ENCODE measurements at places on chromosomes 3 and 15.

- no peak for DNase-seq
Observed at GRCh38 chr3:58217209-58217811, 6.5 kb upstream of the DNASE1L3 start.

DNA sequence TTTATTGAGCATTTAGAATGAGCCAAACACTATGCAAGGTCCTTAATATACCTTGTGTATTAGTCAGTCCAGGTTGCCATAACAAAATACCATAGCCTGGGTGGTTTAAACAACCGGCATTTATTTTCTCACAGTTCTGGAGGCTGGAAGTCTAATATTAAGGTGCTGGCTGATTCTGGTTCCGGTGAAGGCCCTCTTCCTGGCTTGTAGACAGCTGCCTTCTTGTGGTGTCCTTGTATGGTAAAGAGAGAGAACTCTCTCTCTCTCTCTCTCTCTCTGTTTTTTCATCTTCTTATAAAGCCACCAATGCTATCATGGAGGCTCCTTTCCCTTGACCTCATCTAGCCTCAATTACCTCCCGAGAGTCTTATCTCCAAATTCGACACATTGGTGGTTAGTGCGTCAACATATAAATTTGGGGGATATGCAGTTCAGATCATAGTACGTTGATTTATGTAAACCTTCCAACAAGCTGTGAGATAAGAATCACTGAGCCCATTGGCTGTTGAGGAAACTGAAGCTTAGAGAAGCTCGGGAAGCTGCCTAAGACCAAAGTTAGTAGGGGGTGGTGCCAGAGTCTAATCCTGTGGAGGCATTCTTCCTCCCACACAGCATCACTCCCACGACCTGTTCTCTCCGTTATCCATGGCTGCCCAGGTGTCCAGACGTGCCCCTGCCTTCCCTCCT is 298.0 kb upstream of the PROK2 start:
- no peak for DNase-seq

- no peak for DNase-seq
Observed at GRCh38 chr3:70519026-70519425, 206.6 kb upstream of the MDFIC2 start.

GRCh38 chr3:122942937-122943827 is 84.4 kb downstream of the SEMA5B start:
- peak; percentile 64 for DNase-seq

DNA sequence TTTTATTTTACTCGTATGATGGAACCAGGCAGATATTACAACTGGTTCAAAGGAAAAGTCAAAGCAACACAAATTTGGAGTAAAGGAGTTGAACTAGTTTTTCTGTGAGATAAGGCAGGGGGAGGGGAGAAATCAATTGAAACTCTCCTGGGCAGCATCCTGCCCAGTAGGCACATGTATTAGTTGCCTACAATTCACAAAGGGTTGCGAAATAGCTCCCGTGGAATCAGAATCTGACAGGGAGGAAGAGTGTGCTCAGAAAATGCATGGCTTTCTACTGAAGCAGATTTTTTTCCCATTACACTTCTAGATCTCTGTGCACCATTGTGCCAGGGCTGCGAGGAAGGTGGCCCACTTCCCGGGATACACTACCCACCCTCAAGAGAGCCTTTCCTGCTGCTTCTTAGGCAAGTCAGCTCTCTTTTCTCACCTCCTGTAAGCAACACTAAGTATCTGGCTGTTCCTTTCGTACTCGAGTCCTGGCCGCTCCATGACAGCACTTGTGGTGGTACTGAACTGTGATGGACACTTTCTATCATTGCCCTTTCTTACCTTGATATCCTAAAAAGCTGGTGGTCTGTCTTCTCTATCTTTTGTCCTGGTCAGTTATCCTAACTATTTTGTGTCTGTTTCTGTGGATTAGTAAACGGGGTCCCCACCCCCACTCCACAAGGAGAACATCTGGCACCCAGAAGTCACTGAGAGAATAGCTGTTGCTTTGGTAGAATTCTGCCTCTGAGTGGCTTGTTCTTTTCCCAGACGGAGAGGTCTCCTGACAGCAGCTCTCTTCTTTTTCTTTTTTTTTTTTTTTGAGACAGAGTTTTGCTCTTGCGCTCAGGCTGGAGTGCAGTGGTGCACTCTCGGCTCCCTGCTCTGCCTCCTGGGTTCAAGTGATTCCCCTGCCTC is 74.8 kb downstream of the RPL39L start:
- no peak for DNase-seq

DNA sequence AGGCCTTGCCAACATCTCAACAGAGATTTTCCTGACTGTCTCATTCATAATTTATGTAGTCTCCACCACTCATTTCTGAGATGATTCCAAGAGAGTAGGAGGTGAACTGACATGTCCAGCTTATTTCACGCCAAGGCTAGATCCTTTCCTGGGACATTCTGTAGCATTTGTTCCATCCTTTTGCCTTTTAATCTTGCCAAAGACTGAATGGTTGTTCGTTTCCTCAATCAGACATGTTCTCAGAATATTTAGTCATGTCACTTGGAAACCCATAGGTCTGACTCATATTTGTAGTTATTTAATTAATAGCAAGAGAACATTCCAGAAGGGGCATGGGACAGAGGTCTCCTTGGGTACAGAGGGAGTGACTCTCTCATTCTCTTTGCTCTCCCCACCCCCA is 80.9 kb downstream of the DHX36 start:
- DNase-seq: no peak

- no peak for DNase-seq
Observed at GRCh38 chr15:52559022-52559421, 9.8 kb downstream of the ARPP19 start.

- peak; percentile 52 for DNase-seq
Observed at GRCh38 chr3:127754411-127755304, 67.7 kb downstream of the MGLL start.

DNA sequence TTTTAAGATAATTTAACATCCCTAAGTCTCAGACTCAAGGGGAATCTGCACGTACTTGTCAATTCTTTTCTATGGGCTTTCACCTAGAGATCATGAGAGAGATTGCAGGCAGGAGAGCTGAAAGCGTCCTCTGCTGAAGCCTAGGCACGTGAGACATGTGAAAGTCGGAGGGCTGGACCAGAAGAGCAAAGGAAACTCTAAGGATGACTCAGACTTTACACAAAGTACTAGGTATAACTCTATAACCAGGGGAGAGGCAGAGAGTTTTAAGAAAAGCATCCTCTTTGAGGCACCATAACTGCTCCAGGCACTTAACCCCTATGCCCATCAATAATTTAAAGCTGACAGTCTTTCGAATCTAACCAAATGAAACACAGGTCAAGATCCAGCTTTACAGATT is 436.6 kb downstream of the VGLL3 start:
- DNase-seq: no peak

DNA sequence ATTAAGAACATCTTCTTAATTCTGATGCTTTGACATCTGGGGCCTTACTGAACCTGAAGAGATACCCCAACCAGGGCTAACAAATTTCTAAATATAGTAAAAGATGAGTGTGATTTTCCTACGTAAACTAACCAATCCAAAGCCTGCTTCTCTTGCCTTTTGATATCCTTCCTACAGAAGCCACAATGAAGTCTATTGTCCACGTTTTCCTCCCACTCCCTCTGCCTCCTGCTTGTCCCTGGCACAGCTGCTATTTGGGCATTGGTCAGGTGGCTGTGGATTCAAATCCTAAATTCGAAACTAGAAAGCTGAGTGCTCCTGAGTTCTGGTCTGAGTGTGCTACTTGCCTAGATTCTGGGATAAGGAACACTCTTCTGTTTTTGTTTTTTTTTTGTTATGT is 17.4 kb upstream of the MKRN3 start:
- DNase-seq: no peak

DNA sequence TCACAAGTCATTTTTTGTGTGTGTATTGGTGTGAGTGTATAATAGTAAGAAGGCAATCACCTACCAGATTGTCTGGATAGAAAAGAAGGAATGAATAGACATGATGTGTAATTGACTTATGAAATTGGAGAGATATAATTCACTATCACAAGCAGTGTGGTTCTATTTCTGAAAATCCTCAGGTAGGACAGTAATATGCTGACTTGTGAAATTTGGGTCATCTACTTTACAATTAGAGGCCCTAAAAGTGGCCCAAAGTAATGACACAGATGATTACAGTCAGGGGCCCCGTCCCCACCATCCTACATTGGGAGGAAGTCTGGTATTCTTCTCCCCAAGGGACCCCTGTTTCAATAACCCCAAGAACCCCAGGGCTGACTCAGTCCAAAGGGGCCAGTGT is 73.6 kb upstream of the SELENOK start:
- no peak for DNase-seq

- DNase-seq: no peak
Observed at GRCh38 chr3:34808287-34808686, 831.0 kb upstream of the ARPP21 start.

DNA sequence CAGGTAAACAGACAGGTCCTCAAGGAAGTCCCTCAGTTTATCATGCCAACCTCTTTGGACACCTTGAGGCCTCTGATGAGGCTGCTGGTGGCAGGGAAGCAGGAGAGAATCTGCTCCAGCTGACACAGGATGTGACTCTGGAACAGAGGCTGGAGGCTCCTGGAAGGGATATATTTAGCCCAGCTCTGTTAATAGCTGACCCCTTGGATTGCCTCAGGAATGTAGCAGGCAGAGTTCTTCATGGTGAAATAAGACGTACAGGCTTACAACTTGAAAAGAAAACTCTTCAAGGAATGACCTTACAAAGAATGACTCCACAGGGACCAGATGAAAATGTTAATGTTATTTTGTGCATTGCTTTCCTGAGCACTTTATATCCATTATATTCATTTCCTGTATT is 90.5 kb downstream of the AQP9 start:
- DNase-seq: no peak

GRCh38 chr3:69292959-69293574 is 92.8 kb downstream of the FRMD4B start:
- no peak for DNase-seq

- DNase-seq: peak; percentile 51
Observed at GRCh38 chr3:72288955-72289691, 504.2 kb upstream of the PROK2 start.

- no peak for DNase-seq
Observed at GRCh38 chr3:112638327-112639020, 2.5 kb downstream of the CCDC80 start.

GRCh38 chr15:70327856-70328678 is 230.3 kb upstream of the TLE3 start:
- DNase-seq: no peak

DNA sequence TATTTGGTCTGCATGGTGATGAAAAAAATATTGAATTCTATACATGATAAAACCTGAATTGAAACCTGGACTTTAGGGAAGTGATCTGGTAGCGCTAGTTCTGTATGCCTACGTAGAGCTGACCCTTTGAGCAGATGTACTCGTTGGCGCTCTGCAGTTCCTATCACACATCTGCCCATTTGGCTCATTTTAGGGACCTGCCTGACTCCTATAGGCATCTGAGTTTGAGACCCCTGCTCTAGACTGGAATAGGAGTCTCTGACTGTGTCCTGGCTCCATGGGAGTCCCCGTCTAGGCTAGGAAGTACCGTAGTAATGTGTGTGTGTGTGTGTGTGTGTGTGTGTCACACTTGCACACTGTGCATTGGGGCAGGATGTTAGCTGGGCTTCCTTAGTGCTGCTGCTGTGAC is 21.2 kb downstream of the STARD5 start:
- no peak for DNase-seq

DNA sequence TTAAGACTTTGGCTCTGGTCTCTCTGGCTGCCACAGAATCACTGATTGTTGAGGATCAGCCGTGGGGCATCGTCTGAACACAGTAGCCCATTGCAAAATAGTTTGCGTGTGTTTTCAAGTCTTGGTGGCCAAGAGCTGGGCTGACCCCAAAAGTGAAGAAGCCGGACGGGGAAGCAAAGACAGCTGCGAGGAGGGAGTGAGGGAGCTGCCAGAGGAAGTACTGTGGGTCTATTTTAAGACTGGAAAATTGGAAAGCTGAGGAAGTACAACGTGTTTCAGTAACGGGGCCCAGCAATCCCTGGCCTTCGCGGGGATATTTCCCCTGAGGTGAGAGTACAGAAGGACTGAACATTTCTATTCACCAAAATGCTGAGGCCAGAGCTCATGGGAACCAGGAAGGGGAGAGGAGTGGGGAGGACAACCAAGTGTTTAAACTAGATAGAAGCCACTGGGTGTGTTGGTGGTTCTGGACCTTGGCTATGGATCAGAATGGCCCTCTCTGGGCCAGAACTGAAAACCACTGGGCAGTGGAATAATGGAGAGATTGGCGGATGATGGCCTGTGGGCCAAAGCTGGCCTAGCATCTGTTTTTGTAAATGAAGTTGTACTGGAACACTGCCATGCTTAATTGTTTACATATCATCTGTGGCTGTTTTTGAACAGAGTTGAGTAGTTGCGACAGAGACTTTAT is 34.1 kb upstream of the LIMD1 start:
- DNase-seq: no peak

- DNase-seq: no peak
Observed at GRCh38 chr15:80902298-80902801, 87.3 kb downstream of the MESD start.

GRCh38 chr3:66585520-66586095 is 84.8 kb upstream of the LRIG1 start:
- no peak for DNase-seq

DNA sequence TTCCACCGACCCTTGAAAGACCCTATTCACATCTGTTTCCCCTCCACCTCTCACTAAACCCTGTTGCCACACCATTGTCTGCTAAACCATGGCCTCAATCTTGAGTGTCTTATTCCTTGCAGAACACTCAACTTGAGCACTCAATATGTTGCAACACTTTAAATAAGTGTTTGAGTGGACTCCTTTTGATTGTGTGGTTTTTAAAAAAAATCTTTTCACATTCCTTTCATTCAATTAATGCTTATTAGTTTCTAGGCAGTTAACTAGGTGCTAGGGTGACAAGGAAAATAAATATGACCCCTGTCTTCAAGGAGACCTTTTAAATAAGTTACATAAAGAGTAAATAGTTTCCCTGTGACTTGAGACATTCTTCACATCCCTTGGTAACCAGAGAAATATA is 13.3 kb upstream of the HHLA2 start:
- no peak for DNase-seq

DNA sequence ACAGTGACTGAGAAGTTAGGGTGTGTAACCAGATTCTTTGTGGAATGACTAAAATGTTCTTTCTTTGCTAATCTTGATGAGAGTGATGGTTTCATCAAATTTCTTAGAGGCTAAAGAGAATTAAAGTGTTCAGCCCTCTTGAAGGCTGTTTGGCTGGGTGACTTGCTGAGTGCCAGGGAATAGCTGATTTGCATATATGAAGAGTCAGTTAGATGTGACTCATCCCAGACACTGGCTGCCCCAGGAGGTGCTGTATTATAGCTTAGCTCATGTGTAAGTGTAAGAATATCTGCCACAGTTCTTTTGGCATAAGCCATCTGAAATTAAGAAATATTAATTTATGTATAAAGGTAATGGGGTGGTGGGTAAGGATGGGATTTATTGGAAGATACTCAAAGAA is 535.1 kb downstream of the NLGN1 start:
- no peak for DNase-seq

- DNase-seq: peak; percentile 38
Observed at GRCh38 chr3:170356596-170357175, 829 bp upstream of the SKIL start.

Data from GM12892 (cell line).